GM23248 (cell line): ENCODE measurements at places on chromosomes 5 and 9.
A peak's percentile ranks its signal among the peaks of the same experiment; 100 is the strongest.

- no peak for DNase-seq
Measured at GRCh38 chr5:31181376-31181987, 12.0 kb upstream of the CDH6 start.

- peak; percentile 57 for DNase-seq
Measured at GRCh38 chr9:34413231-34413852, 36.6 kb upstream of the MYORG start.

GRCh38 chr5:145237843-145238242, 597.3 kb downstream of the PRELID2 start:
- DNase-seq: peak; percentile 66

DNA sequence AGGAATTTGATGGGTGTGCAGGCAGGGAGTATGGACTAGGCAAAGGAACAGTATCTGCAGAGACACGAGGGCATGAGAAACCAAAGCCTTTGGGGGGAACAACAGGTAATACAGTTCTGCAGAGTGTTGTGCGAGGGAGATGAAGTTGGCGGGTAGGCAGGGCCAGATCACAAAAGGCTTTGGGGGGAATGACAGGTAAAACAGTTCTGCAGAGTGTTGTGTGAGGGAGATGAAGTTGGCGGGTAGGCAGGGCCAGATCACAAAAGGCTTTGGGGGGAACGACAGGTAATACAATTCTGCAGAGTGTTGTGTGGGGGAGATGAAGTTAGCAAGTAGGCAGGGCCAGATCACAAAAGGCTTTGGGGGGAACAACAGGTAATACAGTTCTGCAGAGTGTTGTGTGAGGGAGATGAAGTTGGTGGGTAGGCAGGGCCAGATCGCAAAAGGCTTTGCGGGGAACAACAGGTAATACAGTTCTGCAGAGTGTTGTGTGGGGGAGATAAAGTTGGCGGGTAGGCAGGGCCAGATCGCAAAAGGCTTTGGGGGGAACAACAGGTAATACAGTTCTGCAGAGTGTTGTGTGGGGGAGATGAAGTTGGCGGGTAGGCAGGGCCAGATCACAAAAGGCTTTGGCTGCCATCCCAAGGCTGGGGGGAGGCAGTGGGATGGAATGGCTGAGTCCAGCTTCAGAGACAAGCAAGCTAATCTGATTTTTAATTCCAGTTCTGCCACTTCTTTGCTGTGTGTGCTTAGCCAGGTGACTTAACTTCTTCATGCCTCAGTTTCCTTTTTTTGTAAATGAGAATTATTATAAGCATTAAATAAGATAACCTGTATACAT, 33.0 kb downstream of the FRMPD1 start:
- no peak for DNase-seq

DNA sequence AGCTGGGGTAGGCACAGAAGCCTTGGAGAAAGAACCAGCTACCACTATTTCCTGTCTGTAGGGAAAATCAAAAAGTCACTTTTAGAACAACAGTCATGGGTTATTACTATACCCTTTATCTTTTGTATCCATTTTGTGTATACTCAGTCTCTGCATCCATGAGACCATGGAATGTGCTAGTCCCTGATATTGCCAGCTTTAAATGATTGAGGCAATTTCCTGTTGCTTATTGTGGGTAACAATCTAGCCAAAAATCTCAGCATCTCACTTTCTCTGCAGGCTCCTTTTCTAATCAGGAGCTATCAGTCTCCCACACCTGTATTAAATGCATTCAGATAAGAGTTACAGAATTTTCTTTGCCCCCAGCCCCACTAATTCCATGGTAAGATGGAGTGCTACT, 968 bp upstream of the KDM3B start:
- DNase-seq: no peak

- no peak for DNase-seq
Measured at GRCh38 chr5:10734037-10734709, 26.9 kb downstream of the DAP start.

GRCh38 chr9:99593610-99594009, 228.1 kb upstream of the NR4A3 start:
- no peak for DNase-seq

GRCh38 chr9:96052686-96053085, 177.2 kb downstream of the ERCC6L2 start:
- peak; percentile 6 for DNase-seq
